ENCODE measurements at places on chromosomes 11 and 22. TPM values are rescaled to one million over a fixed set of nuclear protein-coding genes. Genes with fewer than 3 reads are reported as not detected.

BAIAP2L2 gene
- total RNA-seq, result 5.6 TPM

SMTN gene
- total RNA-seq, result 16.3 TPM

SLC5A1 gene
- total RNA-seq, result not detected

LRRC4C gene
- total RNA-seq, result 0.35 TPM

- peak; percentile 86 for DNase-seq
Measured at GRCh38 chr11:11798586-11799438, 43.0 kb upstream of the USP47 start.

DNA sequence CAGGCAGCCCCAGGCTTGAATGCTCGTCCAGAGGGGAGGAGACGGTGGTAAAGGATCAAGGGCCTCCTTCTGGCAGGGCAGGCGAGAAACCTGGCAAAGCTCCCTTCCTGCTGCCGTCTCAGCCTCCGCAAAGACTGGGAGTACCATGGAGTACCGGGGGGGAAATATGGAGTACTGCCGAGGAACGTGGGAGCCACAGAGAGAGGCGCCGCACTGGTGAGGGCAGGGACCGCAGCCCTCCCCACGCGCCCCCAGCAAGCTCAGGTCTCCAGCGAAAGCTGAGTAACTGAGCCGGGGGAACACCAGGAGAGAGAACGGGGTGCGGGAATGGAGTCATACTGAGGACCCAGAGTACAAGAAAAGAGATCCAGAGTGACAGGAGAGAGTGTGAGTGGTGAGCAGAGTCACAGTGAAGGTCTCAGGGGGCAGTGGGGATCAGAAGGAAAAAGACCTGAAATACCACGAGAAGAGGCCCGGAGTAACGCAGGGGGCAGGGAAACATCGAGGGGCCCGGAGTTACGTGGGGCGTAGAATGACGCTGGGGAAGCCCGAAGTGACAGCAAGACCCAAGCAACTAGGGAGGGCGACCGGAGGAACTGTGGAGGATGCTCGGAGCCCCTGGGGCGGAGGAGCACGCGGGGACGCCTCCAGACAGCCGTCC is 740 bp downstream of the EML3 start:
- peak; percentile 52 for DNase-seq

DNA sequence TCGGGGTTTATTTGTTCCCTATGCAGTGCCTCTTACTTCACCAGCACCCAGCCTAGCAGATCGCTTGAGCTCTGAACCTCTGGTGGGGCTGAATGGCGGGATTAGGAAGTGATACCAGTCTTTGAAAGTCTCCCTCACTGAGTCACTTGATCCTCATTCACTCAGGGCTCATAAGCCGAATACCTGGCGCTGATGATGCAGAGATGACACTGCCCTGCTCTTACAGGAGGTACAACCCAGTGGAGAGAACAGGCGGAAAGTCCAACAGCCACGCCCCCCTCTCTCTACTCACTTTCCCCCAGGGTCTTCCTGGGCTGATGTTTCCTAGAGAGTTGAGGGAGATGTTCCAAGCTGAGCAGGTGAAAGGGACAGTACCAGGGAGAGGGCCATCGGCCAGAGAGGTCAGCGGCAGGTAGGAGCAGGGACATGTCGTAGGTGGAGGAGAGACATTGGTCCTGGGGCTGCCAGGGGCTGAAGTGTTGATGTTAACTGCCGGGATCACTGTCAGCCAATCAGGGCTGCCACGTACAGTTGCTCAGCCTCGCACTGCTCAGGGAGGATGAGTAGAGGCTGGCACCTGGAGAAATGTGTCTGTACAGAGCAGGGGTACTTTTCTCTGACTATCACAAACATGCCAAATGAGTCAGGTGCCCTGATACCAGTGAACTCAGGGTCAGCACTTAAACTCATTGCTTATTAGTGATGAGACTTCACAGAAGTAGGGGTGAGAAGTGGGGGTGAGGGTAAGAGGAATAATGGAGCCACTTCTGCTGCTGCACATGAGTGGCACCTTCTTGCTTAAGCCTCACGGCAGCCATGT is 9.9 kb upstream of the APOBEC3A start:
- DNase-seq, result no peak

- DNase-seq, result no peak
Measured at GRCh38 chr11:75771646-75772410, 3.2 kb downstream of the DGAT2 start.

GRCh38 chr11:66259225-66259624 is 9.2 kb upstream of the RAB1B start:
- DNase-seq, result no peak

- DNase-seq, result no peak
Measured at GRCh38 chr22:32684822-32685187, 116.7 kb upstream of the TIMP3 start.
